ENCODE measurements at places on chromosomes 16 and 17.
A peak's percentile ranks its signal among the peaks of the same experiment; 100 is the strongest.

GRCh38 chr17:73278465-73279453 lies 17.1 kb upstream of the CPSF4L start:
- no peak for DNase-seq

DNA sequence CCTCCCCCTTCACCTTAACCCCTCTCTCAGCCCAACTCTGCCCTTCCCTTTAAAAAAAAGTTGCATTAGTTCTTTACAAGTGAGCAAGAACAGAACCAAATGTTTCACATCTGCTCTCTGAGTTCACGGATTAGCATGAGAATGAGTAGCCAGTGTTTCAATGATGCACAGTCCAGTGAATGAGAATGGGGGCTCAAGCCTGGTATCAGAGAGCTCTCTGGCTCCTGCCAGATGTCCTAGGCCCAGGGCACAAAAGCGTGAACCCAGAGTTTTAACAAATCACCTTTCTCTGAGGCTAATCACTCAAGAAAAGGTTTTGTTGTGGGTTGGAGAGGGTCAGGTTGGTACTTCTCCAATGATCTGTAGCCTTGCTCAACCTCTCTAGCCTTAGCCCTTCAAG lies 41.5 kb upstream of the HS3ST3A1 start:
- DNase-seq, result no peak

DNA sequence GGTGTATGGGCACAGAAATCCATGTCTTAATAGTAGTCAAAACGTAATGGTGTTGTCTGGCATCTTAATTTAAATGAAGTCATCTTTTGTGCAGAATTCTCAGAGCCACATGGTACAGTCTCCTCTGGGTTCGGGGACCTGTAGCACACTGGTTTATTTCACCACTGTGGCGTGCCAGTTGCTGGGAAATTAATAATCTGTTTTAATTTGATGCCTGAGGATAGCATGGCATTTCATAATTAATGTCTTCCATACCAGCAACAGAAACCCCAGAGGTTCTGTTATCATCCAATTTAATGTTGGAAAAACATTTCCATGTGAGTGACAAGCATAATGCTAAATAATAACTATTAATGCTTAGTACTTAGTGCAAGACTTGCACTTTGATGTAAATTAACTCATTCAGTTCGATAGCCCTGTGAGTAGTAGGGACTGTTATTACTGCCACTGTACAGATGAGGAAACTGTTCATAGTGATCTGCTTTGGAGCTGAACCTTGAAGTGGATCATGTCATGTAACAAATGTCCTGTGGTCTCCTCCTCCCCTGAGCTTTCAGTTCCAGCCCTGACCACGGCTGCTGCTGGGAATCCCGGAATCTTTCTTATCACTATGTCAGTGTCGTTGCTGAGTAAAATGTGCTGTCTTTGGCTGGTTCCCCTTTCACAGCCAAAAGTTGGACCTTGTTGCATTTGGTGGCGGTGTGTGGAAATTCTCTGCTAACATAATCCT lies 51.2 kb downstream of the SNX29 start:
- DNase-seq, result no peak

GRCh38 chr17:78360371-78361224 lies 721 bp upstream of the SOCS3 start:
- peak; percentile 81 for DNase-seq

DNA sequence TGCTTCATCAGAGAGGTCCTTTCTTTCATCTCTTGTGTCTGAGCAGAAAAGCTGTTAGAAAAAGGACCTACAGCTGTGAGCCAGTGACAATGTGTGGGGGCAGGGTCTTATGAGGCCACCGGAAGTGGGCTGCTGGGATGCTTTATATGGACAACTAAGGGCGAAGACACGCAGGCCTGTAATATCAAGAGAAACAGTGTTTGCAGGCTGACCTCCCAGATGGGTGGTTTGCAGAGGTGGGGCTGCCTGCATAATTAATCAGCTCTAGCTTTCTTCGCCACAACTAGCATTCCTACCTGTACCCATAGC lies 30.4 kb upstream of the SALL1 start:
- DNase-seq, result peak; percentile 79

All from SW480 (cell line).